CD8-positive, alpha-beta memory T cell (primary cell): ENCODE measurements at places on chromosomes 2 and 18.

DNA sequence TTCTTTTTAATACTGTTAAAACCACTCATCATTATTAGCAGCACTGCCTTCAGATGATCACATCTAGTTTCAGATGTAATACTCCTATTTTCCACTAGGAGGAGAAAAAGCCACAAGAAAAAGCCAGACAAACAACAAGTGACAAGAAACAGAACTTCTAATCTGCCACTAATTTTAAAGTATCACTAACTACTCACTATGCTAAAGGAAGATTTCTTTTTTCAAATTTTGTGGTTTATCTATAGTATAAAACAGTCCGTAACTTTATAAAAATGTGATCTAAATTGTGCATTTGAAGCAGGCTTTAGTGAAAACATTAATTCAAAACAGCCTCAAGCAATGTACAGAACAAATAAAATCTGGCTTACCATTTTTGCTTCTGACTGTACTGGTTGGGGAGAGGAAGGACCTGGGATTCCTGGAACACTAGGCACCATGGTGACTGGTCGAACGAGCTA, 56.8 kb downstream of the ATF2 start:
- no peak for DNase-seq

GRCh38 chr18:8368512-8369217, 240.6 kb upstream of the RAB12 start:
- DNase-seq = no peak

DNA sequence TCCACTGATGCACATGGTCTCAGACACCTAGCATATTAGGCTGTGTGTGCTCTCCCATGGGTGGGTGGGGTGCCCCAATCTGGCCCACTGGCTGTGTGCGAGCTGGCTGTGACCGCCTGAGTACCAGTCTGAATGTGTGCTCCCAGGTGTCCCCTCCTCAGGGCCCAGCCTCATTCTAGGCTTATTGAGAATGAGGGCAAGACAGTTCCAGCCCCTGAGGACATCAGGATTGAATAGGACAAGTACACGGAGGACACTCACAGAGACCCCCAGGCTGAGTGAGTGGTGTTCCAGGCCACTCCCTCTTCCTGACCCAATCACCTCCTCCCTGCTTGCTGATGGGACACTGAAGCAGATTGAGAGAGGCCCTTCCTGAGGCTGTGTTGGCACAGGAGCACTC, 116.1 kb upstream of the RAB6C start:
- DNase-seq = no peak

GRCh38 chr2:11899264-11899818, 152.9 kb downstream of the LPIN1 start:
- no peak for DNase-seq
